Activated CD4-positive, alpha-beta T cell treated with anti-CD3 and anti-CD28 coated beads, Interleukin-2, amount 50 U/mL, for 1 hour (primary cell): ENCODE measurements at places on chromosomes 2 and 18.

- DNase-seq, result no peak
Observed at GRCh38 chr2:141439524-141439923, 691.3 kb downstream of the LRP1B start.

DNA sequence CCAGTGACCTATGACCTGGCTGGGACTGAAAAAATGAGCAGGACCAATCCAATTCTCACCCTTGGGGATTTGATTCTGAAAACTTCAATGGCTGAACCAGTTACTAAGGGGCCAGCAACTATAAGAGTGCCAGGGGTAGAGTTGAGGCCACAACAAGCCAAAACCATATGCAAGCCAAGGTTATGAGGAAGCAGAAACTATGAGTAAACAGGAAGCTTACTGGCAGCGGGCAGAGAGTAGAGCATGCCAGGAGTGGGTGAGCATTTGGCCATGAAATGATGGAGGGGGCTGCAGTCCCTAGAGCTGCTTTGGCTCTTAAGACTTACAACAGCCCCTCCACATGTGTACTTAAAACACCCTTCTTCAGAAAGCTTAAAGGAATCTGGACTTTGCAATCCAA is 82.4 kb downstream of the RBMS1 start:
- peak; percentile 25 for DNase-seq

GRCh38 chr2:208565690-208566416 is 159.3 kb downstream of the PTH2R start:
- no peak for DNase-seq

DNA sequence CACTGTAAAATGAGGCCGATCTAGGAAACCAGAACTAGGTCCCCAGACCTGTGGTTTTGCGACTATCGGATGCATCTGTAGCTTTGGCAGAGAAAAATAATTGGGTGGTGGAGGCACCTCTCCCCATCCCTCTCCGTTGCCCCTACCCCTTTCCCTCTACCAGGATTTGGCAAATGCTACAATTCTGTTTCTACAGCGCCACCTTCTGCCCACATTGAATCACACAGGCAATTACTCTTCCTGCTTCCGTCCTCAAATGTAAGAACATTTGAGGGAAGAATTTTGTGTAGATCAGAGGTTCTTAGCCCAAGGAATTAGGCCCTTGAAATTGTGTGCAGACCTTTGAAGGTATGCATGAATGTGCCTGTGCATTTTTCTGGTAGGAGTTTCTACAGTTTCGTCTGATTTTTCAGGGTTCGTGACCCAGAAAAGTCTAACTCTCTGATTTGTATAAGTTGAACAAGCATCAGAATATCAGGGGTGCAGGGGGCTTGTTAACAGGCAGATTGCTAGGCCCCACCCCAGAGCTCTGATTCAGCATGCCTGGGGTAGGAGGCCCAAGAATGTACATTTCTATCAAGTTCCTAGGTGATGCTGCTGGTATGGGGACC is 11.2 kb downstream of the ATP6V1B1 start:
- peak; percentile 47 for DNase-seq

DNA sequence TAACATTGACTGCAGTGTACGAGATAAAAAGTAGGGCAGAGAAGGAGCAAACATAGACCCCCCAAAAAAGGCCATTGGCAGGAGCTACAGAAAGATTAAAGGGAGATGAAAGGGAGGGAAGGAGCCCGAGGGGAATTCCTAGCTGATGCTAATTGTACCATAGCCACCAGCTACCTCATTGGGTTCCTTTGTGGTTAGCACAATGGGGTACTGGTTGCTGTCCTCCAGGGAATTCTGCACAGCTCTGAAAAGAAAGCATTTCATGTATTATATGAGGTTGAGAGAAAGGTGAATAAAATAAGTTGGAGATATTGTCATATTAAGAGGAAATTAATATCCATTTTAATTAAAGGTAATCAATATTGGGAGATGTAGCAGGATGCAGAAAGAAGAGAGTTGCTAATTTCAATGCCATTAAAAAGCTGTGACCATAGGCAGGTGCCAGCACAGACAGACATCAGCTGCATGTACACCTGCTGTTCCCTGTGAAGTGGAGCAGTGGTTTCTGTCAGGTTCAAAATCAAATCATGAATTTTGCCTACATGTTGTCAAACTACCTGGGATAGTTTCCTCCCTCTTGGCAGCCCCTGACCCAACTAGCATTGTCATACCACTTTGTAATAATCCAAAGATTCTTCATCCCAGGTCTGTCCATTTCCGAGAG is 185.4 kb upstream of the DLGAP1 start:
- DNase-seq, result no peak

- DNase-seq, result no peak
Observed at GRCh38 chr2:98720286-98720685, 10.6 kb downstream of the MGAT4A start.

DNA sequence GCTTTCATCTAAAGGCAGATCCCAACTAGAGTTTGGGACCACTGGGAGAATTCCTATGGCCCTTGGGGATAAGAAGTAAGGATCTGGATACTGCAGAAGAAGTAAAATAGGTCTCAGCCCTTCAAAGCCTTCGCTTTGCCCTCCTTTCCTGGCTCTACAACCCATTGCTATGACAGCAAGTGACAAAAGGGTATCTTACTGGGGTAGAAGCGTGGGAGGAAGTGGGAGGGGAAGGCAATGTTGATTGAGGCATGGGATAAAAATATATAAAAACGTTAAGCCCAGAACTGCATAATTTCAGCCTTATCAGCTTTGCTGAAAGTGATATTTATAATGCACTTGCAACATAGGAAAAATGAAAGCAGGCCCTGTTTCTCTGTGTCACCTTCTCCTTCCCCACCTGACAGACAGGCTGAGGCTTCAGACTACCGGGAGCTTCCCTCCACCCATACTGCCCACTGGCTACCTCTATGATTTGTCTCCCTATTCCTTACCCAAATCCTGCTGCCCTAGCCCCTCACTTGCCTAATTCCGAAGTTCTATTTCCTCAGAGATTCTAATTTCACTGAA is 14.9 kb upstream of the SOS1 start:
- DNase-seq, result no peak

- DNase-seq, result no peak
Observed at GRCh38 chr2:198874472-198874858, 583.3 kb downstream of the SATB2 start.

- no peak for DNase-seq
Observed at GRCh38 chr2:106165029-106165428, 29.1 kb downstream of the UXS1 start.

GRCh38 chr18:51266773-51267172 is 69.3 kb upstream of the MEX3C start:
- DNase-seq, result no peak

- DNase-seq, result no peak
Observed at GRCh38 chr2:23420091-23420839, 35.3 kb downstream of the KLHL29 start.

GRCh38 chr2:5537180-5537688 is 154.9 kb upstream of the SOX11 start:
- no peak for DNase-seq

DNA sequence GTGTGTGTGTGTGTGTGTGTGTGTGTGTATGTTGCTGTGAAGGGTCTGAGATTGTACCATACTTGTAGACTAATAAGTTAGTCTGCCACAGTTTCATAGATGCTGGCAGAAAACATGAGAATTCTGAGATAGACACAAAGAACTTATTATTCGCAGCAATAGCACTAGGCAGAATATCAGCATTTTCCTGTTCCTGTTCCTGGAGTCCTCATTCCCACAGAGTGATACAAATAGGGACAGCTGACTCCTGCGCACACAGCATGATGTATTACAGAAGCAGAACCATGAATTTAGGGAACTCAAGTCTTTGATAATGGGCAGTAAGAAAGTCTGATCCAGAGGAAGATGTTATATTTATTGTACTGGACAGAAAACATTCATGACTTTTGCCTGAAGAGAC is 1466.3 kb downstream of the DPP10 start:
- DNase-seq, result no peak

DNA sequence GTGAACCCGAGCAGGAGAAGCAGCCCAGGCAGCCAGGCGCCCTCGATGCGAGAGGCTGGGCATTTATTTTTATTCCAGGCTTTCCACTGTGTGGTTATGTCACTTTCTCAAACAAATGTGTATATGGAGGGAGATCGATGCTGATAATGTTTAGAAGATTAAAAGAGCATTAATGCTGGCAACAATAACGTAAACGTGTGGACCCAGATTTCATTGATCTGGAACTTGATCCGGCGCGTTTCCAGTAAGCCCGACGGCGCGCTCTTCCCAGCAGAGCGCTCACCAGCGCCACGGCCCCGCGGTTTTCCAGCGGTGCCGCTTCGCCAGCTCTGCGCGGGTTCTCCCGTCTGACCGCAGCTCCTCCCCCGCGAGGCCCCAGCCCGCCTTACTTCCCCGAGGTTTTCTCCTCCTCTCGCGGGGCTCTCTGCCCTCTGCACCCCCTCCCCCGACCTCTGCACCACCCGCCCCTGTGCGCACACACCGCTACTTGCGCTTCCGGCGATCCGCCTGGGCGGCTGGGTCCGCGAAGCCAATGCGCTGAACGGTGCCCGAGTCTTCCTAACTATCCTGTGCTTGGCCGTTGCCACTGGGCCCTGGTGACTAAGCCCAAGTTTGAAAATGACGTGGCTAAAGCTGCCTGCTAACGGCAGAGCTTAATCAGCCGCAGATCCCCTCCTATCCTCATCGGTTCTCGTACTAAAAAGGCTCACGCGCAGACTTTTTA is 6.1 kb downstream of the ONECUT2 start:
- DNase-seq, result no peak

- DNase-seq, result no peak
Observed at GRCh38 chr2:164719996-164720941, 99.0 kb upstream of the GRB14 start.

DNA sequence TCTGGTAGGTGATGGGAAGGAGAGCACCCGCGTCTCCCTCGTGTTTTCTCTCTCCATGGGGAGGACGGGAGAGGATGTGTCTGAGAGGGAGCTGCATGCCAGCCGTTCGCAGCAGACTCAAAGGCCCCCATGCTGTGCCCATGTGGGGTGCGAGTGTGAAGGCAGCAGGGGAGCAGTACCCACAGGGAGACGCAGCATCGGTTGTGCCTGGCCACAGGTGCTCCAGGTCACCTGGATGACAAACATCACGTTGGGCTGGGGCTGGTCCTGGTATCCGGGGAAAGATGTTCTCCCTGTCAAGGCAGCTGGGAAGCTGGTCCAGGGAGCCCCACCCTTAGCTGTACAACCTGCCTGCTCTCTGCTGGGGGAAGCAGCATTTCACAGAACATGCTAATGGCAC is 119.5 kb upstream of the SALL3 start:
- no peak for DNase-seq

DNA sequence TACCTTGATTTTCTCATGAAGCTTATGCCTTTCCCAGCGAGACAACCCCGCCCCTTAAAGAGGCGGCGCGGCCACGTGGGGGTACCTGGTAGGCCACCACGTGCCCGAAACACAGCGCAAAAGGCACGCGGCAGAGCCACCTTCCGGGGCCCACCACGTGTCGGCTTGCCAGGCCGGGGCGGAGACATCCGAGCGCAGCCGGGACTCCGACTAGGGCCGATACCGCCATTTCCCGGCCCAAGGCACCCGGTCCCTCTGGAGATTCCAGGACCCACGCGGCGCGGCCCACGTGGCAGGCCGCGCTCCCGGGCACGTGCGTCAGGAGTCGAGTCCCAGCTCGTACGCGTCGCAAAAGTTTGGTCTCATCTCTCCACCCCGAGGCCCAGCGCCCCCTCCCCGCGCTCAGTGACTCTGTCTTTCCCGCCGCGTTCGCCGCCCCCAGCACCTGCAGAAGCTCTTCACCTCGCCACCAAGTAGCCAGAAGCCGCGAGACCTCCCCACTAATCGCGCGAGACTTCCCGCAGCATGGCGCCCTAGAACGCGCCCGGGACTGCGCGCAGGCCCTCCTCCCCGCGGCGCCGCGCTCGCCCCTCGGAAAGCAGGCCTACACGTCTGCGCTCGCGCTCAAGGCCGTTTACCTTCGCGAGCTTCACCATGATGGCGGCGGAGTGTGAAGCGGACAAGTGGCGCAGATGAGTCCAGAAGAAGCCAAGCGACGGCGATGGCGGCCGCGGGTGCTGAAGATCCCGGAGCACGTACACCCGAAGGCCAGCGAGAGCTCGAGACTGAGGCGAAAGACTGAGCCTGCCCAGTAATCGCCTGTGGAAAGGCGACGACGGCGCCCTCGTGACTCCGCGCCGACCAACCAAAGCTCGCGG is at the start of gene NCL:
TSS of gene NCL (minus strand) at position 787 of the 878 bp plus-strand sequence. CDS start at position 656, 131 bp downstream.
- peak; percentile 83 for DNase-seq

- DNase-seq, result no peak
Observed at GRCh38 chr2:134372611-134373131, 118.8 kb downstream of the MGAT5 start.

DNA sequence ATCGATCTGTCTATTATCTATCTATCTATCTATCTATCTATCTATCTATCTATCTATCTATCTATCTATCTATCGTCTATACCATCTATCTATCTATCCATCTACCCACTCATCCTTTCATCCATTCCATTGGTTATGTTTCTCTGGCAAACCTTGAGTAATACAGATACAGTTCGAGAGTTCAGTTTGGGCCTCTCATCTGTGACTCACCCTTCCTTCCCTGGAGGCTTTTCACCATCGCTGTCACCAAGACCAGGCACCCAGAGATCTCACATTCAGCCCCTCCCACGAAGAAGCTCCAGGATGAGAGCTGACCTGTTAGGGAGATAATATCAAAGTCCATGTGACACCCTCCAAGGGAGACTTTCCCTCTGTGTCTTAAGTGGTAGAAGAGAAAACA is 164.1 kb upstream of the CELF4 start:
- no peak for DNase-seq

DNA sequence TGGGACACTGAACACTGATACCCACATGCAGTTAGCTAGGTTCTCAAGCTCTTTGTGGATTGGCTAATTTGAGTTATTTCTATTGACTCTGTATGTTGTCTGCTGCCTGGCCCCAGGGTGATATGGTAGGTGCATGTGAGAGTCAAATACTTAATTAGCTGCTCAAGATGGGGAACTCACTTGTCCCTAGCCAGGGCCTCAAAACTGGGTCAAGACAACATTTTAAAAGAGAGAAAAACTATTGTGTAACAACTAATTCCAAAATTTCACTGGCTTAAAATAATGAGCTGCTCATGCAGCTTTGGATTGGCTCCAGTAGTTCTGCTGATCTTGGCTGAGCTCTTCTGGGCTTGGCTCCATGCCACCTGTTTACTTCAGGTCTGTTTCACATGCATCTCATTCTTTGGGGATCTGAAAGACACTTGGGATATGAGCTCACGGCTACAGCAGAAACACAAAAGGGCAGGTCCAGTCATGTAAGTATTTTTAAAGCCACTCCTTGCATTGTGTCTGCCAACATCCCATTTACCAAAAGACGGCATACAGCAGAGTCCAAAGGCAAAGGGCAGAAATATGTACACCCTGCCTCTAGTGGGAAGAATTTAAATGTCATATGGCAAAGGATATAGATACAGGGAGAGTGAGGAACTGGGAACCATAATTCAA is 716.8 kb downstream of the SUCLG1 start:
- no peak for DNase-seq
